ENCODE measurements at places on chromosomes 1 and 21. TPM values are rescaled to one million over a fixed set of nuclear protein-coding genes. Genes with fewer than 3 reads are reported as not detected.

DNA sequence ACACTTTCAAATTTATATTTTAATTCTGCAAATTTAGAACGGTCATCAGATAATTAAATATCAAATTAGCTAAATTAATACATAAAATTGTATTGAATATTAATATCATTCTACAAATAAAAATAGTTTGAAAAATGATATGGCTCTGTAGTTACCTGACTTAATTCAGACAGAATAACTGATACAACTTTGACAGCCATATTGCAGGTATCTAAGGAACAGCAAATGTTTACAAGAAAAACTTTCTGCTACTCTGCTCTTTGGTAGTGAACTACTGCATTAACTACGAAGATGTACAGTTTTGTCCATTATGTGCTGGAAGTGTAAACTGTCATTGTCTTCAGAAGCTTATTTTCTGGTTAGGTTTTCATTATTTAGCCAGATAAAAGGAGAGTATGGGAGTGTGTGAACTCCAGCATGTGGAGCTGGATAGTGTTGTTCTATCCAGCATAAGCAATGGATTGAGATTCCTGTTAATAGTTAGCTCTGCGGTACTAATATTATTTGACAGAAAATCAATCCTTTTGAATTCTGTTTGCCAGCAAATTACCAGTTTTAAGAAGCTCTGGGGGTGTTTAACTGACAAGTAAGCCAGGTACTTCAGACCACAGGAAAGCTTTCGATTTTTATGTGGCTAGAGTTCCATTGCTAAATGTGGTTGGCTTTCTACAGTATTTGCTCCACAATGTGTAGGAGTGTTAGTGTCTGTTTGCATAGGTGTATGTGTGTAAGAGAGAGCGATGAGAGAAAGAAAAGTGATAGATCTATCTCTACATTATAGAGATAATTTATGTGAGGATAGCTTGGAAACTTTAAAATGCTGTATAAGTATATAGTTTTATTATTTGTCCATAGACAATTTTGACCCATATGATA lies 247.9 kb downstream of the GRIK1 start:
- H3K27ac ChIP-seq = no peak overlapping the region
- no peaks in the 10 kb centered on the region for H3K36me3 ChIP-seq
- no peak for DNase-seq
- no peaks in the 10 kb centered on the region for H3K4me1 ChIP-seq

DNA sequence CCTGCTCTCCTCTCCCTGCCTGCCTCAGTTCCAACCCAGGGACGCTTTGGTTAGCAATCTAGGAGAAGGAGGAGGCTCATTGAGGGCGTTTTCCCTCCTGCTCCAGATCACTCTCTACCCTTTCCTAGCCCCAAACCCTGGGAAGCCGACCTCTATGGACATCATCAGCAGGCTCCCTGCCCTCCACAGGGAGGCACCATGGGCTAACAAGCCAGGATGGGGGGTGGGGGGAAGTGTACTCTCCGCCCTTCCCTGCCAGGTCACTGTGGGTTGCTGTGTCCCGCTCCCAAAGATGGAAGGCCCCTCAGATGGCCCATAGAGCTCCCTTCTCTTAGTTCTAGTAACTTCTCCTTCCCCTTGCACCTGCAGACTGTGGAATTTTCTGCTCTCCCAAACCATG lies 35.7 kb downstream of the KCND3 start:
- H3K4me1 ChIP-seq = no peaks in the 10 kb centered on the region
- no peak overlapping the region for H3K27ac ChIP-seq
- no peaks in the 10 kb centered on the region for H3K27me3 ChIP-seq
- no peak for DNase-seq
- H3K36me3 ChIP-seq = no peaks in the 10 kb centered on the region

DNA sequence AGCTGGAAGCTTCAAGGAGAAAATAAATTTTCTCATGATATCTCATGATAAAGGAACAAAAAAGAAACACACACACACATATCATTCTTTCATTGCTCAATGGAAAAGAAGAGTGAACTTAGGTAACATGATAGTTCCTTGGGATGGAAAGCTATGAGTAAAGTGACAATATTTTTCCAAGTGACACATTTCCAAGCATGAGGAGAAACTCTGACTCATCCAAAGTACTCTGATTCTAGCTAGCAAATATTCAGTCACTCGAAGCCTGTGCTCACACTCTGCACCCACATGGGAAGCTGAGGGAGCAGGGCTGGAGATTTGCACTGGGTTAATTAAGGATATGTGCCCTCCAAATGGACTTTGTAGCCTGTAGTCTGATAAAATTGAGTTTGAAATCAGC lies 222.4 kb downstream of the LRRC40 start:
- H3K4me3 ChIP-seq = no peak overlapping the region
- no peaks in the 10 kb centered on the region for H3K4me1 ChIP-seq
- no peak for DNase-seq
- H3K27me3 ChIP-seq = no peaks in the 10 kb centered on the region
- no peaks in the 10 kb centered on the region for H3K36me3 ChIP-seq
- H3K27ac ChIP-seq = no peak overlapping the region

The LIN28A gene
- not detected for total RNA-seq
